Frontal cortex (tissue), 4 donors: ENCODE measurements at places on chromosomes 5 and 9. TPM values are rescaled to one million over a fixed set of nuclear protein-coding genes. Genes with fewer than 3 reads are reported as not detected.

- DNase-seq = peak; percentile 38
Observed at GRCh38 chr5:168023191-168023590, 268.3 kb upstream of the WWC1 start.

DNA sequence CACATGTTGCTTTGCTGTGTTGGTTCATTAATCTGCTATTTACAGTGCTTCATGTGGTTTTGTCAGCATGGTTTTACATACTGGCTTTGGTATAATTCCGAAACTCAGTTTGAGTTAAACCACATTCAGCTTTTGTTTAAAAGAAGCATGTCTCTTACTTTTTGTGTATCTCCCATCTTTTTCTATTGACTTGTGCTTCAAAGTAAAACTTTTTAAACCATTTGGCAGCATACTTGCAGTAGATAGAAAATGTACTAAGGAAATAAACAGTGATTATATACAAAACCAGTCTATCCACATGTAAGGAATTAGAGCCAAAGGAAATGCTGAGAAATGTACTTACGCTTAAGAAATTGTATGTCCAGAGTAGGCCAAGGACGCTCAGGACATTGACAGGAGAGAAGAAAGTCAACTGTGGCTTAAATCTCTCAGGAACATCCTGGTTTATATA is 286.9 kb downstream of the ARHGEF28 start:
- DNase-seq = no peak

DNA sequence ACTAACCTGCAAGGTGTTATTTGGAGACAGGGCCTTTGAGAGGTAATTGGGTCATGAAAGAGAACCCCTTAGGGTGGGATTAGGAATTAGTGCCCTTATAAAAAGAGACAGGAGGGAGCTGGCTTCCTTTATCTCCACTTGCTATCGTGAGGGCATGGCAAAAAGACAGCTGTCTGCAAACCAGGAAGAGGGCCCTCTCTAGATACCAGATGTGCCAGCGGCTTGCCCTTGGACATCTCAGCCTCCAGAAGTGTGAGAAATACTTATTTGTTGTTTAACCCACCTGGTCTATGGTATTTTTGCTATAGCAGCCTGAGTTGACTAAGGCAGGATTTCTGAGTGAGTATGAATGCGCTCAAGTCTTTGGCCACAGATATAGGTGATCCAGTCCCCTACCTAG is 978 bp upstream of the RGS14 start:
- DNase-seq = no peak

DNA sequence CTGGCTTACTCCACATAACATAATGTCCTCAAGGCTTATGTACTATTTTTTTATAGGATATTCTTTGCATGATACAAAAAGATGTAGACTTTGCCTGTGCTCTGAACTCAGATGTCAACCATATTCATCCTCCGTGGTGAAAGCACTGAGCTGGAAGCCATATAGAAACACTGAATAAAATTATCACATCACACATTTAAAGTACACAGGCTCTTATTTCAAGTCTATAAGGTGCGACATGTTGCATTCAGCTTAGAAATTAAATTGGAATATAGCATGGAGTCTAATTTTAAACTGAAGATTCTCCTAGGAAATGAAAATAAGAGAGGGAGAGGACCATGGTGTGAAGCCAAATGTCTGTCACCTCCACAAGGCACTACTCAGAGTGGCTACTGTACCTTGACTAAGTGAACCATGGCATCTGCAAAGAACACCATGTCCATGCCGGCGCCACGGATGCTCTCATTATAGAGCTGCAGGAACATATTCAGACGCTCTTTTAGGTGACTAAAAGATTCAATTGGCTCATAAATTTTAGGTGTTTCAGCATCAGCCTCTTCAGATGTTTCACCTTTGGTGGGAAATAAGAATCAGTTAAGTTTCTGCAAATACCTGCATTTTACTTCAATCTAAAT is 158.6 kb downstream of the DNAH5 start:
- DNase-seq = no peak

The CLPTM1L gene
- 104 TPM for total RNA-seq

The PGM5 gene
- 3.3 TPM for total RNA-seq

DNA sequence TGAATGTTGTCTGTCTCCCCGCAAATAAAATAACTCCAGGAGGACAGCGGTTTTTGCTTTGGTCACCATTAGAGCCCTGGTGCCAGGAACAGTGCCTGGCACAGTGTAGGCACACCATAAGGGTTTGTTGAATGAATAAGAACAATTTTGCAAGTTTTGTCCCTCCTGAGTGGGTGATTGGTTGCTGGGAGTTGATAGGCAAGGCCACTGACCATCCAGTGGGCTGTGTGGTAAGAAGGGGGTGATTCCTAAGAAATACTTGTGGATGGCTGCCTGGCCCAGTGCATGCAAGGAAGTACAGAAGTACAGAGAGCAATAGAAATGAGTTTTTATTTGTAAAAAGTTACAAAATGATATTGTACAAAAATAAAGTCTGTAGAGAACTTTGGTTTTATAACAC is 27.5 kb downstream of the GDNF start:
- no peak for DNase-seq

The BTNL3 gene
- total RNA-seq = not detected

The TEX48 gene
- not detected for total RNA-seq

GRCh38 chr5:150632305-150633160 is 7.9 kb upstream of the SYNPO start:
- no peak for DNase-seq

The FOXI1 gene
- not detected for total RNA-seq

The RARS1 gene
- 236 TPM for total RNA-seq

DNA sequence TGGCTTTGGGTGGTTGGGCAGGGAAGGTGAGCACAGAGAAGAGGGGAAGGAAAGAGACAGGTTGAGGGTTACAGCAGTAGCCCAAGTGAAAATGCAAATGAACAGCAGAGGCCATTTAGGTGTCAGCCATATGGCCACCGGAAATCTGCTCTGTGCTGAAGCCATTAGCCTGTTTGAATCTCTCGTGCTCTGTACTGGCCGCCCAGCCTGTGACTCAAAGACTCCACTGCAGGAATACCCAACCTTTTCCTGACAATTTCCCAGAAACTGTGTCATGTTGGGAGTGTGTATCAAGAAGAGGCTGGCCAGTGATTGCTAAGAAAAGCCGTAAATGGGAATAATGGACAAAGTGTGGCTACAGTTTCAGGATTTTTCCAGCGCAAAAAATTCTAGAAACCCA is 35.9 kb upstream of the RAI14 start:
- DNase-seq = no peak

DNA sequence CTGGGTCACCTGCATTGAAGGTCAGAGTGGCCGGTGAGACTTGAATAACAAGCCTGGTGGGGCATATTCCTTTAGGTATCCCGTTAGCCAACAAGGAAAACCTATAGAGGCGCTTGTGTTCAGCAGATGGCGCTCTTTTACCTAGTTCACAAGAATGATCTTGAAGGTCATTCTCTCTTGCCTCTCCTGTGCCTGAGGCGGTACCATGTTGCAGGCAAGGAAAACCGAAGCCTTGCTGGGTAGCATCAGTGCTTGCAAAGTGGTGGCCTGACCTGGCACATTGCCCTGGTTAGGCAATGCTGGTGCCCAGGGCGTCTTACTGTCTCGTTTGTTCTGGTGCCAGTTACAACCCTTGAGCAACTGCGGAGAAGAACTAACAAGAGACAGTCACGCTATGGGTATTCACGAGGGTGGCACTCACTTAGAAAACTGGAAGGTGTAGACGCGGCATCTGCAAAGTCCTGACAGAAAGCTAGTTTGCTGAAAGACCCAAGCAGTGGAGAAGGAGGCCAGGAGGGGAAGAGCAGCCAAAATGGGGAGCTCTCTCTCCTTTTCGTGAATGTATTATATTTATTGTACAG is 56.7 kb downstream of the AOPEP start:
- peak; percentile 25 for DNase-seq

The SLC27A4 gene
- total RNA-seq = 22.4 TPM

DNA sequence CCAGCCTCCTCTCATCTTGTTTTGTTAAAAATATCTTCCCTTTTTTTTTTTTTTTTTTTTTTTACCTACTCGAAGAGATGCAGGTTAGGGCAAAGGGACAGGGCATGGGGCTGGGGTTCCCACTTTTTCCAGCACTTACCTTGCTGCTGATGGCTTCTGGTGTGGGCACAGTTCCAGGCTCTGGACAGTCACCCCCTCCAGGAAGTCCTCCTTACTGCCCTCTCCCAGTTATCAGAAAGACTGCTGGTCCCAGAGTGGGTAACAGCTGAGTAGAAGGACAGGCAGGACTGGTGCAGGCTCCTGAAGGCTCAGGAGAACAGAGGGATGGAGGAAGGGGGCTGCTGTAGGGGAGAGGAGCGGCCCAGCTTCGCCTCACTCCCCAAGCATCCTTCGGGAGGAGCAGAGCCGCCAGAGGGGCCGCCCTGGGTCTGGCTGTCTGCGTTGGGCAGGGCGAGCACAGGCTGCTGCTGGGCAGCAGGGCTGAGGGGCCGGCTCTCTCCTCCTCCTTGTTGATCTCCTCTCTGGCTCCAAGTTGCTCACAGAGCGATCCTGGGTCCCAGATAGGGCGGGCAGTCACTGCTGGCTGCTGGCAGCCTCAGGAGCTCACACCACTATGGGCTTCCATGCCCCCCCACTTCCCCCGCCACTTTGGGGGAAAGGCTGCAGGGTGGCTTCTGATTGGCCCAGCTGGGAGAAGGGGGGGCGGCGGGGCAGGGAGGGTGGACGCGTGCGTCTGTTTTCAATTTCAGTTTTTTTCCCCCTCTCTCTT is at the start of gene PDGFRB:
Gene PDGFRB, minus strand, starts transcription at position 588 of the 769 bp plus-strand sequence. CDS start 18,798 bp downstream, outside the sequence.
- DNase-seq = peak; percentile 77

- no peak for DNase-seq
Observed at GRCh38 chr9:40926404-40927259, 201.8 kb downstream of the FOXD4L6 start.

- no peak for DNase-seq
Observed at GRCh38 chr9:136437430-136437829, 2.2 kb downstream of the INPP5E start.

- no peak for DNase-seq
Observed at GRCh38 chr9:107487521-107488374, 1.8 kb downstream of the KLF4 start.

- no peak for DNase-seq
Observed at GRCh38 chr9:114083666-114084065, 5.6 kb upstream of the AMBP start.

- peak; percentile 22 for DNase-seq
Observed at GRCh38 chr5:43121913-43122484, 1.3 kb downstream of the ZNF131 start.

DNA sequence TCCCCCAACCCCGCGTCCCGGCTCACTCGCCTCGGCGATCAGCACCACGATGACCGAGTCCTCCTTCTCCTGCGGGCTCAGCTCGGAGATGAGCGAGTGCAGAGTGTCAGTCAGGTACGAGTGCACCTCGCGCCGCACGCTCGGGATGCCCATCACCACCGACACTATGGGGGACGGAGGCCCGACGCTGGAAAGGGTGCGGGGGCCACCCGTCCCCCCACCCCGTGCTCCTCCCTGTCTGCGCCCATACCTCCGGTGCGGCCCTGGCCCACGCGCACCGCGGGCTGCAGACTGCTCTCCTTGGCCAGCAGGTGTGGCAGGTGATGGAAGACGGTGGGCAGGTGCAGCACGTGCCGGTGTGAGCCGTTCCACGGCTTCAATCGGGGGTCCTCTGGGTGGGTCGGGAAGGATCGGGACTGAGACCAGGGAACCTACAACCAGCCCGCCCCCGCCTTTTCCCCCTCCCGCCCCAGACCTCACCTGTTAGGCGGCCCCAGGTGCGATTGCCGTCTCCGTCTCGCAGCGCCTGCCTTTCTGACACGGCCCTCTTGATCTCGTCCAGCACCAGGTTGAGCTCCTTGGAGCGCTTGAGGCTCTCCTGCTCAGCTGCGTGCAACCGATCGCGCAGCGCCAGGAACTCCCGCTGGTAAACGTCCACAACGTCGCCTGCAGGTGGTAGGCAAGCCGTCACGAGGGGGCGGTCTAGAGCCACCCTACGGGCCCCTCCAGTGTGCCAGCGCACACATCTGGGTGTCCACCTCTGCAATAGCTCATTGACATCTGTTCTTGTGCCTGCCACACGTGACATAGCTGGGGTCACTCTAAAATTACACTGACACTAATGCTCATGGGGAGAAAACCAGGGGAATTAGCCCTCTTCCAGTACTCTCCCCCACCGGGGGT is 5.1 kb downstream of the MGAT4B start:
- DNase-seq = peak; percentile 67

DNA sequence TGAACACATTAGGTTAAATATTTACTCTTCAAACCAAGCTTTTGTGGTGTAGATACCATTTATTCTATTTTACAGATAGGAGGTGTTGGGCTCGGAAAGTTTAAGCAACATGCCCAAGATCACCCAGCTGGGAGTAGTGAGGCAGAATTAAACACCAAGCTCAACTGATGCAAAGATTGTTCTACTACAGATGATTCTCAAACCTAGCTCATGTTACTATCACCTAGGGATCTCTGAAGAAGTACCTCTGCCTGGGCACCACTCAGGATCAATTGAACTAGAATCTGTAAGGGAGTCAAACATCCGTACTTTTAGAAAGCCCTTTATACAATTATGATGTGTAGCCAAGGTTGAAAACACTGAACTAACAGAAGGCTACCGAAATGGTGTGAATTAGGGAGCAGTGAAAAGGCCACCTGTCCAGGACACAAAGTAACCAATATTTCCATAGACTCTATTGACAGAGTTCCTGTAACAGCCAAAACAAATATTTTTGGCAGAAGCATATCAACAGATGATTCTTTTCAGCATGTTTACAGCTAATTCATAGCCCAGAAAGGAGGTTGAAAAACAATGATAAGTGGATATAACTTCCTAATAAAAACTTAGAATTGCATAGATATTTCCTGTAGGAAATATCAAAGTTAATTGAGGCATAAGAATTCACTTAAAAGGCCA is 158.5 kb upstream of the PTGER4 start:
- no peak for DNase-seq

DNA sequence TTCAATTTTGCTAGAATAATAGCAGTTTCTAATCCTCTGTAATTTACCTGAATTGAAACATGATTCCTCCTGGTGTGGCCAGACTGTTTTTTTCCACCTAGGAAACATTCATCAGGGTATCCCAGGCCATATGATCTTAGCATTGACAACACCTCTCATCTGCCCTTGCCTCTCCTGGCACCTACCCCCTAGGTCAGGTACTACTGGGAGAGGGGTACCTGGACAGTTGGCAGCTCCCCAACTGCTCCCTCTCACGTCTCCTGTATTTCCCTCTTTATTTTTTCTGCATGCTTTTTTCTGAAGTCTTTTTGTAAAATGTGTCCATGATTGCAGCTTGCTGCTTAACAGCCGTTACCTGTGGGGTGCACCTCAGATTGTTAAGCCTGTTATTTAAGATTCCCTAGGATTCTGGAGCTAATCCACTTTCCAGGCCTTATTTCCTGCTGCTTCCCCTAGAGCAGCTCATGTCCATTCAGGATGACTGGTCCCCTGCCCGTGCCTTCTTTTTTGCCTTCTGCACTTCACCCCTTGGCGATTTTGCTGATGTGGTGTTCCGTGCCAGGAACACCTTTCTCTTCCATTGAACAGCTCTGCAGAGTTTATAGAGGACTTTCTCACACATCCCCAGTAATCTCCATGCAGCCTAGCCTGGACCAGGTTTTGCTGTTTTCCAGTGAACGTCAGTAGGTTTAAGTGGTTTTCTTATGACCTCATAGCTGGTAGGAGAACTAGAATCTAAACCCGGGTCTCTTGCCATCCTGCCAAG is 33.6 kb downstream of the SNX30 start:
- no peak for DNase-seq

The PCDHGA6 gene
- total RNA-seq = 9.0 TPM

GRCh38 chr9:134676361-134676760 is 34.8 kb downstream of the COL5A1 start:
- no peak for DNase-seq
